ENCODE measurements at places on chromosomes 16 and 17. TPM values are rescaled to one million over a fixed set of nuclear protein-coding genes. Genes with fewer than 3 reads are reported as not detected.

The CLEC18B gene
- total RNA-seq = not detected

The CCL17 gene
- total RNA-seq = not detected

The SLC7A6OS gene
- total RNA-seq = 4.9 TPM

- no peak for DNase-seq
Observed at GRCh38 chr17:17076066-17076465, 33.8 kb downstream of the MPRIP start.

GRCh38 chr16:8725513-8726178, 51.2 kb downstream of the ABAT start:
- no peak for DNase-seq

GRCh38 chr17:64306850-64307463, 43.9 kb upstream of the TEX2 start:
- DNase-seq = no peak

DNA sequence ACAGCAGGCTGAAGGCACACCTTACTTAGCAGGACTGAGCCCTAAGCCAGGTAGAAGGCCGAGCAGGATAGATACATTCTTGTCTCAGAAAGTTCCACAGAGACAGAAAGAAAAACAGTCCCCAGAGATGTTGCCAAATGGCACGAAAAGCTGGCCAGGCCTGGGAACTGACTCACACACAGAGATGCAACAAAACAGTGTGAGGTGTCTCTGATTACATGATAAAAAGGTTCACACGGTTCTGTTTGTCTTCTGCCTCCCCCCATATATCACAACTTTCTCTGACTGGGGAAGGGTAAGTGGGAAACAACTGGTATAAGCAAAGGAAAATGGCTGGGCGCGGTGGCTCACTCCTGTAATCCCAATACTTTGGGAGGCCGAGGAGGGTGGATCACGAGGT, 1.7 kb downstream of the WBP2 start:
- no peak for DNase-seq

DNA sequence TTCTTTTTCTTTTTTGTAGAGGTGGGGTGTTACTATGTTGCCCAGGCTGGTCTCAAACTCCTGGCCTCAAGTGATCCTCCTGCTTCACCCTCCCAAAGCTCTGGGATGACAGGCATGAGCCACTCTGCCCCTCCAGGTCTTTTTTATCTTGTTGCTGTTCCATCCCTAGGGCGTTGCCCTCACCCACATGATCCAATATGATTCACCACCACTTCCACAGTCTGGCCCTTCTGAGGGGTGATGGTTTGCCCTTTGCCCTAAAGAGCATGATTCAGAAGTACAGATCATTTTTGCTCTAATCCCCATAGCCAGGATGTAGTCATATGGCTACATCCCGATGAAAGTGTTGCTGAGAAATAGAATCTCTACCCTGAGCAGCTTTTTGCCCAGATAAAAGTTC, 18.8 kb downstream of the STX4 start:
- no peak for DNase-seq

DNA sequence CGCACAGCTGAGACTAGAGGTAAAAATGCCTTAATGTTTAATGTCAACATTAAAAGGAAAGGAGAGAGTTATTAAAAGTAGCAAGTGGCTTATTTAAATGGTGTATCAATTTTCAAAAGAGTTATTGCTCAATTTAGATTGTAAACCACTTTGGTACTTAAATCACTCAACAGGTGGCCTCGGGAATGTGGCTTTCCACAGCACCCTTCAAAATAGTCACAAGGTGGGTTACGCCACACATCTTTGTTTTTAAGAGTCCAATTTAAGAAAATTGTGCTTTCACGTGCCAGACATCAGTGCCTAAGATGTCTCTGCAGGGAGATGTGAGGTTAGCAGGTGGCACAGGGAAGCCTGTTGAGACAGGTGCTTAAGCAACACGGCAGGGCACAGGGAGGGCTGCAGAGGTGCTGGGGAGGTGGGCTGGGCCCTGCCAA, 27.5 kb upstream of the ADCY7 start:
- no peak for DNase-seq

- DNase-seq = no peak
Observed at GRCh38 chr16:5607169-5607568, 509.6 kb upstream of the EEF2KMT start.

DNA sequence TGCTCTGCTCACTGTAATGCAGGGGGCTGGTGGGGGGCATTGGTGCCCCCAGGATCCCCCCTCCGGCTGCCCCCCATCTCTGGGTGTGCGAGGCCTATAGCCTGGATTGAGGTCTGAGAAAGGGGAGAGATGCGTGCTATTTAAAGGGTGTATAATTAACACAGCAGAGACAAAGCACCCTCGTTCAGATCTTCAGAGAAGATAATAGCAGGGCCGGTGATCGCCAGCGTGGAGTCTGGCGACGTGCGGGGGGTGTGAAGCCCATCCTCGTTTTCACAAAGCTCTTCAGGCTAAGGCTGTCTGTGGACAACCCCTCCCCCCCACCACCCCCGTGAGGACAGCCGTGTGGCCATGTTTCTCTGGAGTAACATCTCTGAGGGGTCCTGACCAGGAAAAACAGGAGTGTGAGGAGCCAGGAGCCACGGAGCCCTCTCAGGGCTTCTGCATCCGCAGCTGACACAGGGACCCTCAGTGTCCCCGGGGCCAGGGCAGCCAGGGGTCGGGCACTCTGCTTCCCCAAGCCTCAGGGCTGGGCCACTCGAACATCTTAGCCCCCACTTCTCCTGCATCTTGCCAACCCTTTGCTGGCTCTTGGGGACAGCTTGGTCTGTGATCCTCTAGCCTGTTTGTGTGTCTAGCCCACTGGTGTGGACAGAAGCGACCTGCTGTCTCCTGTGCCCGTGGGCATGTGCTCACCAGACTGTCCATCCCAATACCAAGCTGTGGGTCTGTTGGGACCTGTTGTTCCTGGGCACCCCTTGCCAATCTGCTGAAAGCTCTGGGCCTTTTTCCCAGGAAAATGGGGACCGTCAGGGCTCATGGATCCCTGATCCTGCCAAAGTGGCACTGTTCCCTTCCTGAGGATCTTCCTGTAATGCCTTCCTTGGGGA, 58.9 kb downstream of the BAIAP2 start:
- DNase-seq = no peak

DNA sequence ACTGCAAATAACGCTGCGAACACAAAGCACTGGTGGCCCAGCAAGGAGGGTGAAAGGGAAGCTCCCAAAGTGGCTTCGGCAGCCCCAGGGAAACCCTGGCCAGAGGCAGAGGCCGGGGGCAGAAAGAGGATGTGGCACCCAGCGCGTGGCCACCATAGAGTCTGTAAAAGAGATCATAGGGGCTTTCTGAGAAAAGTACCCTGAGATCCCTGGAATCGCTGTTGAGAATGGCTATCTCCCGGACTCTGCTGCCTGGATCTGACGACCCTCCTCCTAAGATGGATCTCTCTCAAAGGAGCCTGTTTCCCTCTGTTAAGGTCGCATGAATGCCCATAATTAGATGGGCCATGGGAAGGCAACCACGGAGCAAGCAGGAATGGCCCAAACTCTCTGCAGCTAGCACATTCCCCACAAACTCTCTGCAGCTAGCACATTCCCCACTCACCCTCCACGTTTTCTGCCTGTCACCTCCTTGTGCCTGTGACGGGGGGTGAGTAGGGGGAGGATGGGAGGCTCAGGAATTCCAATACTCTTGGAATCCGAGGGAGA, 364.4 kb downstream of the XYLT1 start:
- DNase-seq = no peak
